CD8-positive, alpha-beta memory T cell (primary cell): ENCODE measurements at places on chromosomes 4 and X. TPM values are rescaled to one million over a fixed set of nuclear protein-coding genes. Genes with fewer than 3 reads are reported as not detected.

FAM90A26 gene
- polyA plus RNA-seq: not detected

MAGEB1 gene
- polyA plus RNA-seq: not detected

GPRIN3 gene
- polyA plus RNA-seq: 16.5 TPM

DHRSX gene
- polyA plus RNA-seq: 21.5 TPM

PHOX2B gene
- polyA plus RNA-seq: not detected

SLC4A4 gene
- polyA plus RNA-seq: 9.1 TPM

RAB33A gene
- polyA plus RNA-seq: 11.0 TPM

NPFFR2 gene
- not detected for polyA plus RNA-seq

VCX3B gene
- not detected for polyA plus RNA-seq

PNMA5 gene
- not detected for polyA plus RNA-seq

CENPI gene
- polyA plus RNA-seq: 0.15 TPM

FAM149A gene
- polyA plus RNA-seq: 0.31 TPM

HGFAC gene
- polyA plus RNA-seq: not detected

PDGFRA gene
- polyA plus RNA-seq: not detected

ETDC gene
- polyA plus RNA-seq: not detected

CSN1S1 gene
- not detected for polyA plus RNA-seq

FGA gene
- not detected for polyA plus RNA-seq

HMGN5 gene
- 3.3 TPM for polyA plus RNA-seq

SYNPO2 gene
- 0.21 TPM for polyA plus RNA-seq

TCEAL7 gene
- polyA plus RNA-seq: not detected

ADGRL3 gene
- polyA plus RNA-seq: not detected

PLP1 gene
- not detected for polyA plus RNA-seq

ADGRA3 gene
- polyA plus RNA-seq: 0.32 TPM

RHOXF2B gene
- polyA plus RNA-seq: not detected

PAGE1 gene
- not detected for polyA plus RNA-seq

NPY1R gene
- not detected for polyA plus RNA-seq

NR0B1 gene
- not detected for polyA plus RNA-seq

SERPINA7 gene
- polyA plus RNA-seq: not detected

CT45A5 gene
- polyA plus RNA-seq: not detected

PRKX gene
- 79.4 TPM for polyA plus RNA-seq

PTPN13 gene
- 1.3 TPM for polyA plus RNA-seq

SOWAHB gene
- not detected for polyA plus RNA-seq

ADGRG2 gene
- polyA plus RNA-seq: 0.05 TPM

KCTD8 gene
- not detected for polyA plus RNA-seq

CRMP1 gene
- polyA plus RNA-seq: 0.10 TPM

CDKL5 gene
- polyA plus RNA-seq: 1.2 TPM

ERAS gene
- polyA plus RNA-seq: not detected

SULT1B1 gene
- polyA plus RNA-seq: 1.8 TPM

PNCK gene
- polyA plus RNA-seq: not detected

ADGRG4 gene
- polyA plus RNA-seq: not detected

GRIA3 gene
- polyA plus RNA-seq: not detected

CHIC1 gene
- 2.5 TPM for polyA plus RNA-seq

PHKA2 gene
- polyA plus RNA-seq: 9.7 TPM

CENPVL2 gene
- not detected for polyA plus RNA-seq

SPOCK3 gene
- polyA plus RNA-seq: not detected

COL4A6 gene
- not detected for polyA plus RNA-seq

ARHGAP36 gene
- not detected for polyA plus RNA-seq

ENAM gene
- not detected for polyA plus RNA-seq

BEX1 gene
- polyA plus RNA-seq: 0.28 TPM

SPANXN3 gene
- not detected for polyA plus RNA-seq
